ENCODE measurements at places on chromosomes 12 and 14.

DNA sequence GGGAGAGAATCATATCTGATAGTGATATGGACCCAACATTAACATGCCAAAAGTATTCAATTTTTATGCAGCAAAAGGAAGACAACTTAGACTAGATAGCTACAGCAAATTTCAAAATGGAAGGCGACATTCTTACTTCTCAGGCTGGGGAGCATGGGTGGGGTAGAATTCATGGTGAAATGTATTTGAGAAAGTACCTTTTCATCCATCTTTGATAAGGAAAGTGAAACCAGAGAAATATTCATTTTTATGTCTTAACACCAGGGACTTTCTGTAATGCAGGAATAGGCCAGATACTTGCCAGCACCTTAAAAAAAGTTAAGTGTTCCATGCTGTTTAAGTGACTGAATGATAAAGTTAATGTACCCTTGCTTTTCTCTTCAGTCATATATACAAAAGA lies 13.4 kb downstream of the BTG1 start:
- no peak for DNase-seq

DNA sequence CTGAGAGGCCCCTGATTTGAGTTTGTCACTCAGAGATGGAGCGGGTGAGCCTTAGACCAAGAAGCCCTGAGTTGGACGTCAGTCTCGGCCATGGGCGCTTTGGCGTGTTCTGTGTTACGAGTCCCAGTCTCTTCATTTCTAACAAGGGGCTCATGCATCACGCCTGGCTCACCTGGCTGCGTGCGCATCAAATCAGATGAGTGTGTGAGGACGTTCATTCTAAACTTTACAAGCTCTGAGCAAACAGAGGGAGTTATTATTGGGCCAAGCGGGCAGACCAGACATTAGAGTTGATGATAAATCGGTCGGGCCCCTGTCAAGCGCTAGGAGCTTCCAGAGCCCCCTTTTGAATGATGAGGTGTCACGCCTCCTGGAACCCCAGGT lies 117.2 kb downstream of the CALM1 start:
- no peak for DNase-seq

- no peak for DNase-seq
Observed at GRCh38 chr12:12214201-12214600, 52.6 kb downstream of the LRP6 start.

DNA sequence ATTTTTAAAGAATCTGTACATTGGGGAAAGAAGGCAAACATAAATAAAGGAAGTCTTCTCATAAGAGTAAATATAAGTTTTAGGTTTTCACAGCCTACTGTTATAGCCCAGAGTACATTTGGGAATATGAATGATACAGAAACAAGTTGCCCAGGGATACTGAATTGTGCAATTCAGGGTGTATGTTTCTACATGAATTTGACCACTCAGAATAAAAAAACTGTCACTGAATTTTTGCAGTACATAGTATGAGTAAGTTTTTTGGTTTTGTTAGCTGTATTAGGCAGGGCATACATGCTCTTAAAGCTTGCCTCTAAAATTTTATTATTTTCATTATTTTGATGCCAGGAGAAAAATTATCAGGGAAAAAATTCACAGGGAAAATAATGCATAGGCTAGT lies 6.6 kb upstream of the PCNX4 start:
- no peak for DNase-seq

- DNase-seq: no peak
Observed at GRCh38 chr14:68563251-68564131, 229.4 kb downstream of the ZFP36L1 start.

DNA sequence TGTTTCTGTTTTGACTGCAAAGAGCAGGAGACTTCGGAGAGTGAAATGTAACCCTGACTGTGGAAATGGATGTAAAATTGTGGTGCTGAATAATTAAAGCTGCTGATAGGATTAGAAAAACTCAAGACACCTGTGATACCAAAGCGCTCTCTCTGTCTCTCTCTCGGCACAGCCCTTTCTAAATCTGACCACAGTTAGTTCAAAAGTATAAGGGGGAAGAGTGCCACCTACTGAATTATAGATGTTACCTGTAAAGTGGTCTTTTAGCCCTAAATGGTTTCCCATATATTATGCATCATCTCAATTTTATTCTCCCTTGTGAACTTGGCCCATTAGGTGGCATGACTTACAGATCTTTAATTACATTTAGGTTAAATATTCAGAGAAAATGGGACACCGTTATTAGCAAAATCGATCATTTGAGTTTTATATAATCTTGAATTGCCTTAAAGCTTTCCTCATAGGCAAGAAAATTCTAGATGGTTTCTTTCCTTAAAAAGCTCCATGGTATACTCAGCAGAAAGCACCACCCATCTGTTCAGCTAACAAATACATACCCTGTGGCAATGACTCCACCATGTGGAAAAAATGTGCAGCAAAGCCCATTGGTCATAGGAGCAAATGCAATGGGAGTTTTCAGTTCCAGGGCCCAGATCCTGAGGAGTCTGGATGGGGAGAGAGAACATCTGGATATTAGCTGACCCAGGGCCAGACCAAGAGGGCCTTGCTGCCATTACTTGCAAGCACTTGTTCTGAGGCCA lies 18.1 kb downstream of the RFC5 start:
- no peak for DNase-seq

GRCh38 chr14:65281991-65282895 lies 130.3 kb upstream of the FUT8 start:
- DNase-seq: no peak

- DNase-seq: no peak
Observed at GRCh38 chr12:99092100-99092851, 447.2 kb downstream of the APAF1 start.

DNA sequence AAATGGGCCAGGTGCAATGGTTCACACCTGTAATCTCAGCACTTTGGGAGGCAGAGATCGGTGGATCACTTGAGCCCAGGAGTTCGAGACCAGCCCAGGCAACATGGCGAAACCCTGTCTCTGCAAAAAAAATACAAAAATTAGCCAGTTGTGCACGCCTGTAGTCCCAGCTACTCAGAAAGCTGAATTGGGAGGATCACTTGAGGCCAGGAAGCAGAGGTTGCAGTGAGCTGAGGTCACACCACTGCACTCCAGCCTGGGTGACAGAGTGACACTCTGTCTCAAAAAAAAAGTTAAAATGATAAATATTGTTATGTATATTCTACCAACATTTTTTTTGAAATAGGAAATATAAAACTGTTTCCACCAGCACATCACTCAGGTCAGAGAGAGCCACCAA lies 64.9 kb downstream of the NDUFA12 start:
- no peak for DNase-seq

Data from stimulated activated CD4-positive, alpha-beta T cell treated with anti-CD3 and anti-CD28 coated beads, Interleukin-15, amount 100 ng/mL, for 48 hours (primary cell).